ELF-1 (cell line): ENCODE measurements at places on chromosomes 11 and 22.

GRCh38 chr11:28049338-28050216 lies 58.4 kb downstream of the KIF18A start:
- DNase-seq, result no peak

DNA sequence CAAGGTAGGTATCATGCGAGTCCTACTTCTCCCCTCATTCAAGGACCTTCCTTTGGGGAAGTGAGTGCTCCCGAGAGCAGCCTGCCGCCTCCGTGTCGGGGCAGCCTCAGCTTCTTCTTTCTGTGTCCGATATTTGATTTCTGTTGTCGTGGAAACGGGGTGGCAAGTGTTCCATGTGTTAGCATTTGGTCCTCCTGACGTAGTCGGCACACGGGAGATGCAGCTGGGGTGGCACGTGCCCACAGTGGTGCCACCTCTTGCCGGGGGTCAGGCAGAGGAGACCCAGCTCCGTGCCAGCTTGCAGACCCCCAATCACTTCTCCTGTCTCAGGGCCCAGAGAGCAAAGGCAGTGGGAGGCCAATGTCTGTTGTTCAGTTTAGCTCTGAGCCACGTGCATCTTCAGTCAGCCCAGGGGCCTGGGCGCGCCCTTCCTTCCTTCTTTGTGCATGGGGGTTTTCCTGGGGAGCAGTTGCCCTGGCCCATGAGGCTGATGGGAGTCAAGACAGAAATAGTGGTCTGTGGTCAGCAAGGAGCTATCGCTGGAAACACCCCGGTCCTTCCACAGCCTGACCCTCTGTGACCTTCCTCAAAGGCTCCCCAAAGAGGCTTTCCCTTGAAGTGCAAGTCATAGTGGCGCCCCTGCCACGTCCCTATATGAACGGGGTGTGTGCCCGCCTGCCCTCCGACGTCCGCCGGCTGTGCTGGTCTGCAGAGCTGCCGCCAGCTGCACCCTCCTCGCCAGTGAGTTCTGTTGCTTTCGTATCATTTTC lies 44.5 kb downstream of the PARVB start:
- DNase-seq, result no peak

DNA sequence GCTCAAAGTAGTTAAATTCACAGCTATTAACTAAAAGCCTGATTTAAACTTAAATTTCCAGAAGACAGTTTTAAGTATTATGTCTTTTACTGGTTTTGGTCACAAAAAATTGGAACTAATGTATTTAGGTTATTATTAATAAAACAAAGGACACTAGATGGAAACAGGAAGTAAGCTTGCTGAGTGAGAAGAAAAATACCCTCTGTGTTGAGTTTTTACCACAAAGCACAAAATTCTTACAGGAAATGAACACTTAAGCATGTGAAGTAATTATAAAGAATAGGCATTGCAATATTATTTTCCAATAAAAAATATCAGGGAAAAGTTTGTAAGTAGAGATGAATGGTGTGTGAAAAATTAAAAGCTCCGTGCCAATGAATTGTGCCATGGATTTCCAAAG lies 46.3 kb downstream of the PIK3C2A start:
- no peak for DNase-seq

- DNase-seq, result no peak
These were observed 80.3 kb downstream of the TNRC6B start for GRCh38 chr22:40258017-40258416.

- DNase-seq, result no peak
These were observed 4.2 kb upstream of the UVRAG start for GRCh38 chr11:75810637-75811390.
